Activated CD8-positive, alpha-beta memory T cell treated with anti-CD3 and anti-CD28 coated beads, Interleukin-2, amount 50 U/mL, for 4 hours (primary cell): ENCODE measurements at places on chromosomes 1 and 21.

GRCh38 chr1:158100498-158100897 is 80.2 kb upstream of the CD1D start:
- no peak for DNase-seq

GRCh38 chr1:201183209-201183608 is 7.4 kb upstream of the IGFN1 start:
- no peak for DNase-seq

GRCh38 chr1:153539395-153540093 is 1.2 kb downstream of the S100A5 start:
- DNase-seq = no peak

DNA sequence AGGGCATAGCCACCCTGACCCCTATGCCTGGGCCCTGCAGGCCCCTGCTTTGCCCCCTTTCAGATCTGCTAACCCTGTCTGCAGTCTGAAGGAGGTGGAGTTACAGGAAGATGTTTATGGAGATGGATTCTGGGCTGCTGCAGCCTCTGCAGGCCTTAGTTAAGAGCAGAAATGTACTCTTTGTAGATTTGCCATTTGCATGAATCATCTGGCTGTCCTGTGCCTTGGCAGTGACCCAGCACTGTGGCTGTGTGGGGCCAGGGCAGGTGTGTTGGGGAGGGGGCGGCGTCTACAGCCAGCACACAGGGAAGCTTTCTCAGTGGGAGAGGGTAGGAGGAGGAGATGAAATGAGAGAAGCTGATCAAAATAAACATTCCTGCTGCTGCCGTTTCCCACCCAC is 867.3 kb downstream of the PLA2G4A start:
- DNase-seq = no peak

- no peak for DNase-seq
These were observed 36.1 kb downstream of the COA6 start for GRCh38 chr1:234409328-234409727.

- DNase-seq = no peak
These were observed 130.0 kb downstream of the HS2ST1 start for GRCh38 chr1:87044424-87044823.

DNA sequence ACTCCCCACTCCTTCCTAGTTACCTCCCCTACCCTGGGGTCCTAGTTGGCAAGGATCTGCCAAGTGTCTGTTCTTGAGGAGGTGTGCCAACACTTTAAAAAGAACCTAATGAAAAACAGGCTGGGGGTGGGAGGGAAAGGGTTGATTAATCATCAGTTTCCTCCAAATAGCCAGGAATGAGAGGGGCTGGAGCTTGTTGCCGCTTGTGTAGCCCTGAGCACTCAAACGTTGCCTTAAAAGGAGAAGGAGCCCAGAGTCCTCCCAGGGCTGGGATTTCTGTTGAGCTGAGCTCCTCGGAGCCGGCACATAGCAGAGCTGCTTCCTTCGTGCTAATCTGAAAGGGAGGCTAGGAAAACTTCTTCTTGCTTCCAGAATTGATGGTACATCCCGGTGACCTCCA is 15.9 kb downstream of the SHISA4 start:
- no peak for DNase-seq

GRCh38 chr1:26702680-26703038 is 6.8 kb downstream of the ARID1A start:
- no peak for DNase-seq

- no peak for DNase-seq
These were observed 201.6 kb downstream of the DAB1 start for GRCh38 chr1:57222307-57222706.

- no peak for DNase-seq
These were observed 378.2 kb upstream of the KAZN start for GRCh38 chr1:14220324-14220723.

DNA sequence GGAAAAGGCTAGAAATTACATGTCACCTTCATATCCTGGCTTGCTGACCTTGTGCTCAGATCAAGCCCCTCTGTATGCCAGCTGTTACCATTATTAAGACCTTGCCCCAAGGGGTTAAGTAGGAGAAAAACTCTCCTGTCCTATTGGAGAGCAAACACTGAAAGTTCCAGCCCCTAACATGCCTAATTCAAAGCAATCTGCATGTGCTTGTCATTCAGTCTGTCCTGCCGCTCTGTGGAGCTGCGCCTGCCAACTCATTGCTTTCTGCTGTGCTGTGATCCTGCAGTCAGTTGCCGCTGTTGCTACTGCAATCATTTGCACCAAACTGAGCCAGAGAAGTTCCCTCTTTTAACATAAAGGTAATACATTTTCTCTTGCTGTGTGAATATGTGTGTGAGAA is 113.4 kb downstream of the DISP1 start:
- no peak for DNase-seq
